Fibroblast of skin of back (primary cell): ENCODE measurements at places on chromosomes 1 and 21.

GRCh38 chr1:40059960-40060750, 19.6 kb downstream of the CAP1 start:
- no peak for DNase-seq

DNA sequence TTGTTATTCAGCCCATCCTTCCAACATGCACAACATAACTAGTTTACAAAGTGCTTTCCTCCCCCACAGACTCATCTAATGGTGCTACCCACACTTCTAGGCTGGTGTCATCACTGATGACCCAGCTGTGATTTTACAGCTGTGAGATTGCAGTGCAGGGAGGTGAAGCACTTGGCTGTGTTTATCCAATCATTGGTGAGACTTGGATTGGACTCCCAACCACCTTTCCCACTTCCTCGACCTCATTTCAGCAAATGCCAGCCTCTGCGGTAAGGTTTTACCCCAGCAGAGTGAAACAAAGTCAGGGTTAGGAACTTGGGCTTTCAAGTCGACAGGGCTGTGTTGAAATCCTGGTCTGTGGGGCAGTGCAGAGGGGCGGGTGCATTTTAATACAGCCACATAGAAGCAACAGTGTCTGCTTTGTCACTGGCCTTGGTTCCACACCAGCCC, 22.1 kb downstream of the ECHDC2 start:
- no peak for DNase-seq

- DNase-seq, result no peak
Observed at GRCh38 chr21:35984654-35985361, 75.5 kb downstream of the SETD4 start.

GRCh38 chr1:43529206-43529731, 1.4 kb upstream of the PTPRF start:
- DNase-seq, result peak; percentile 83

- DNase-seq, result no peak
Observed at GRCh38 chr21:44991538-44992483, 52.0 kb downstream of the SLX9 start.

- no peak for DNase-seq
Observed at GRCh38 chr1:158334526-158335212, 3.3 kb upstream of the CD1B start.

DNA sequence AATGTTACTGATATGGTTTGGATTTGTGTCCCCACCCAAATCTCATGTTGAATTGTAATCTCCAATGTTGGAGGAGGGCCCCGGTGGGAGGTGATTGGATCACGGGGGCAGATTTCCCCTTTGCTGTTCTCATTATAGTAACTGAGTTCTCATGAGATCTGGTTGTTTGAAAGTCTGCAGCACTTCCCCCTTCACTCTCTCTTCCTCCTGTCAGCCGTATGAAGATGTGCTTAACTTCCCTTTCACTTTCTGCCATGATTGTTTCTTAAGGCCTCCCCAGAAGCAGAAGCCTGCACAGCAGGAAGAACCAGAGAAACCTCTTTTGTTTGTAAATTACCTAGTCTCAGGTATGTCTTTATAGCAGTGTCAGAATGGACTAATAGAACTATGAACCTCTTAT, 28.4 kb downstream of the TRIM33 start:
- no peak for DNase-seq
